Left lobe of liver (tissue), 2 donors: ENCODE measurements at places on chromosomes 13 and 19. TPM values are rescaled to one million over a fixed set of nuclear protein-coding genes. Genes with fewer than 3 reads are reported as not detected.
A peak's percentile ranks its signal among the peaks of the same experiment; 100 is the strongest.

The SBK2 gene
- not detected for total RNA-seq

The KLK15 gene
- total RNA-seq, result not detected

GRCh38 chr19:6677883-6678689 lies 8.1 kb upstream of the TNFSF14 start:
- DNase-seq, result peak; percentile 75

- no peak for DNase-seq
These were observed 63.7 kb downstream of the CRYL1 start for GRCh38 chr13:20461860-20462532.

- DNase-seq, result no peak
These were observed 289.9 kb downstream of the DACH1 start for GRCh38 chr13:71577127-71577526.

- no peak for DNase-seq
These were observed 39.3 kb downstream of the RGCC start for GRCh38 chr13:41496420-41497234.
